ENCODE measurements at places on chromosomes 13 and 19.

DNA sequence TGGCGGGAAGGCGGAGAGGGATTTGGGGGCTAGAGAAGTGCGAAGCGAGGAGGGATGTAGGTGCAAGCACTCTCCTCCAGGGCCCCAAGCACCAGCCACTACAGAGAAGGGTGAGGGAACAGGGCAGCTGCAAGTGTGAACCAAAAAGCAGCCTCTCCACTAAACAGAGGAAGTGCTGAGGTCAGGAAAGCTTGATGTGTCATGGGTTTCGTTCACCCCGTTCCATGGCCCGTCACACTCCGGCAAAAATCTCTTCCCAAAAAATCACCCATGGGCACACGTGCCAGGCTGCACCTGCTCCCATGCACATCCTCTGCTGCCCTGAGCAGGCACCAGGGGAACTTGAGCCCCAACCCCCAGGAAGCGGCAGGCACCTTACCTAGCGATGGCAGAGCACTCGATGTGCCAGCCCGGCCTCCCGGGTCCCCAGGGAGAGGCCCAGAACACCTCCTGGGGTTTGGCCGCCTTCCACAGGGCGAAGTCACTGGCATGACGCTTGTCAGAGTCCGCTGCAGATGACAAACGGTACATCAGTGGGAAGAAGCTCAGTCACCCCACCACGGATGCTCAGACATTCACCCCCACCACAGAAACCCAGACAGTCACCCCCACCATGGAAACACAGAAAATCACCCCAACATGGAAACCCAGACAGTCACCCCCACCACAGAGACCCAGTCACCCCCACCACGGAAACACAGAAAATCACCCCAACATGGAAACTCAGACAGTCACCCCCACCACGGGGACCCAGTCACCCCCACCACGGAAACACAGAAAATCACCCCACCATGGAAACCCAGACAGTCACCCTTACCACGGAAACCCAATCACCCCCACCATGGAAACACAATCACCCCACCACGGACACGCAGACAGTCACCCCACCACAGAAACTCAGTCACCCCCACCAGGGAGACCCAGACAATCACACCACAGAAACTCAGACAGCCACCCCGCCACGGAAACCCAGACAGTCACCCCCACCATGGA is 29.0 kb downstream of the CARS2 start:
- DNase-seq = no peak

- no peak for DNase-seq
These were observed 168.9 kb downstream of the UQCRFS1 start for GRCh38 chr19:29044037-29044436.

- no peak for DNase-seq
These were observed 2.6 kb downstream of the REXO1 start for GRCh38 chr19:1845642-1846041.

DNA sequence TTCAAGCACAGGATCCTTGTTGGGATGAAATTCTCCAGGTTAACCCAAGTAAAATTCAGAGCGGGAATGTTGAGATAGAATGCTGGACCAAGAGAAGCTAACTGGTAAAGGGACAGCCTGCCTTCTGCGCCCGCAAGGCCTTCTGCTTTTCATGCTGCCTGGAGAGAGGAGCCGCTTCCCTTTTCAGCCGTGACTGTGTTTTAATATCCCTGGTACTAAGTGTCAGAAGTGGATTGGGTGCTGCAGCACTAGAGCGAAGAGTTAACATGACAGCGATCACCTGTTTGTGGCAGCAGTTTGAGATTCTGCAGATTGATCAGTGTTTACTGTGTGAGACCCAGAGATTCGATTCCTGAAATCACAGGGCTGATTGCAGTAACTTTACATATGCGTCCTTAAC is 197.4 kb upstream of the ZNF536 start:
- DNase-seq = no peak

DNA sequence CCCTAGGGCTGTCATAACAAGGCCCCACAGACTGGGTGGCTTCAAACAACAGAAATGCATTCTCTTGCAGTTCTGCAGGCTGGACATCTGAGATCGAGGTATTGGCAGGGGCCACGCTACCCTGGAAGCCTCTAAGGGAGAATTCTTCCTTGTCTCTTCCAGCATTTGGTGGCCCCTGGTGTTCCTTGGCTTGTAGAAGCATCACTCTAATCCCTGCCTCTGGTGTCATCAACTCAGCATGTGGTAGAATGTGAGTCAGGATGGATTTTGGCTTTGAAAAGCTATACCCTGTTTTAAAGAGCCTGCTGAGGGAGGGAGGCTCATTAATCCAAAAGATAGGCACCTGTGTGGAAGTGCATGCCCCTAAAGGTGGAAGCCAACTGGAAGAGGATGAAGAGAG is 7.9 kb upstream of the GGACT start:
- DNase-seq = no peak

GRCh38 chr13:59877933-59878332 is 285.8 kb downstream of the DIAPH3 start:
- no peak for DNase-seq

DNA sequence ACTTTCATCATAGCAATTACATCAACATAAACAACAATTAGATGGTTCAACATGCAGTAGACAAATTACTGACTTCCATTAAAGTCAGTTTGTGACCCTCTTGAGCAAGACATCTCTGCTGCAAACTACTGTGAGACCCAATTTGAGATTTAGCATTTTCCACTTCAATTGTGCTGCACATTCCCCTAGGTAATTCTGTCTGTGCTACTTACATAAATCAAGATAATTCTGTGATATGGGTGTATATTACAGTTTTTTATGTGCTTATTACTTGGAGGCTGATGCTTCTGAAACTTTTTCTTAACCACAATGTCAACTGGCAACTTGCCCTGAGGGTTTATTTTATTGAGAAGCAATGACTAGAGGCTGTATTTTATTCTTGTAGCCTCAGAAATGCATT is 1714.4 kb downstream of the OLFM4 start:
- peak; percentile 91 for DNase-seq

DNA sequence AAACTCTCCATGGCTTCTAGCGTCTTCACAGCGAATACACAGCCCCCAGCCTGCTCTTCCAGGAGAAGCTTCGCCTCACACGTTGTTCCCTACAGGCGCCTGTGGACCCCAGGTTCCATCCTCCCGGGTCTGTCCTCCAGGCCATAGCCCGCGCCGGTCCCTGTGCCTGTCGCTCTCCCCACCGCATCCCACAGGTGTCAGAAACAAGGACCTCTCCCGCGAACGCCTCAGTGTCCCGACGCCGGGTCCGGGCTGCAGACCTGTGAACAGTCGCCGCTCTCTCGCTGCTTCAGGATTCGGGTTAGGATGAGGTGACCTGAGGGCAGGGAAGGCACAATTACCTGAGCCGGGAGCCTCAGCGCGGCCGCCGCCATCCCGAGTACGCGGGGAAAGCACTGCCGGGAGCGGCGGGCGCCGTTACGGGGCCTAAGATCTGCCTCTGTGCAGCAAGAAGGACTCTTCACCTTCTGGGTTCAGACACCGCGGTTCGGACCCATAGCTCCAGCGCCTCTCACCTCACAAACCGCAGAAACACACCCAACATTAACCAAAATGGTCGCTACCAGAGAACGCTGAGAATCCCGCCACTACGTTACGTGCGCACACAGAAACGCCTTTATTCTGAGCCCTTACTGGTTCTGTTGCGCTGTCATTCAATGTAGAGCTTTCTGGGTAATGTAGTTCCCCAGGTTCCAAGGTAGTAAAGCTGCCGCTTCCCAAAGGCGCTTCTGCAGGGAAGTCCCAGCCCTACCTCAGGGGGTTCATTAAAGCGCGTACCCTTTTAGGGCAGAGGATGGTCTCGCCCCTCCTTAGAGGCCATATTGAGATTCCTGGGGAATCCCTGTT is at the start of gene ZNF418:
ZNF418 (minus strand) TSS at position 583 of the 846 bp plus-strand sequence. CDS start 1,580 bp downstream, outside the sequence.
- DNase-seq = no peak

- no peak for DNase-seq
These were observed 19.1 kb downstream of the TEX29 start for GRCh38 chr13:111339366-111340143.

- no peak for DNase-seq
These were observed 1.8 kb downstream of the TEX29 start for GRCh38 chr13:111322001-111322915.

- DNase-seq = peak; percentile 76
These were observed at the start of gene FARP1 for GRCh38 chr13:98142380-98143156. FARP1 (plus strand) TSS chr13:98143094; CDS start chr13:98213243, 70,149 bp downstream.

- DNase-seq = no peak
These were observed 14.0 kb upstream of the ZNF491 start for GRCh38 chr19:11784356-11784755.

DNA sequence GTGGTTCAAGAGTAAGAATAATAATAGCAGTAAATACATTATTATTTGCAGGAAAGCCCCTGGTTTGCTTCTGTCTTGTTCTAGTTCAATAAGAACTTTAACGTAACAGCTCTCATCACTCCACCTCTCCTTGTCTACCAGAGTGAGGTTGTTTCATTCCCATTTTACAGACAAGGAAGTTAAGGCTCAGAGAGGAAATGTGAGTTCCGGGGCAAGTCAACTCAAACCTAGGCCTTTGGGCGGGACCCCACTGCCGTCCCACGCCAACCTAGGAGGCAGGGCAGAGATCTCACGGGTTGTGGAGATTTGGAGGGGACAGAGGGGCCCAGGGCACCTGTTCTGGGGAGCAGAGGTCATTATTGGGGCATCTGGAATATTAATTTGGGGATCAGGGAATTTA is 1.5 kb downstream of the MAP4K1 start:
- no peak for DNase-seq

DNA sequence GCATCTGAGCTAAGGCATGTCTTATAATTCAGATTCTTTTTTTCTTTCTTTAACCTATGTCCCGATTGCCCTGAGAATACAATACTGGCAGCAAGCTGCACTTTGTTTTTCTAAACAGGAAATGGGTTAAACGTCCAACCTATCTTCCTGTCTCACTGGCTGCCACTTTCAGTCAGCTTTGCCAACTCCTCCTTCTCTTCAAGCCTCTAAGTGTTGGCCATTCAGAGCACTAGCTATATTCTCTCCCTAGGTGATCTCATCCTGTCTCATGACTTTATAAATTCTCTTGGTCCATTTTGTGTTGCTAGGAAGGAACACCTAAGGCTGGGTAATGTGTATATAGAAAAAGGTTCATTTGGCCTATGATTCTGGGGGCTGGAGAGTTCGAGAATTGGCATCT is 109.5 kb upstream of the TSC22D1 start:
- DNase-seq = no peak

DNA sequence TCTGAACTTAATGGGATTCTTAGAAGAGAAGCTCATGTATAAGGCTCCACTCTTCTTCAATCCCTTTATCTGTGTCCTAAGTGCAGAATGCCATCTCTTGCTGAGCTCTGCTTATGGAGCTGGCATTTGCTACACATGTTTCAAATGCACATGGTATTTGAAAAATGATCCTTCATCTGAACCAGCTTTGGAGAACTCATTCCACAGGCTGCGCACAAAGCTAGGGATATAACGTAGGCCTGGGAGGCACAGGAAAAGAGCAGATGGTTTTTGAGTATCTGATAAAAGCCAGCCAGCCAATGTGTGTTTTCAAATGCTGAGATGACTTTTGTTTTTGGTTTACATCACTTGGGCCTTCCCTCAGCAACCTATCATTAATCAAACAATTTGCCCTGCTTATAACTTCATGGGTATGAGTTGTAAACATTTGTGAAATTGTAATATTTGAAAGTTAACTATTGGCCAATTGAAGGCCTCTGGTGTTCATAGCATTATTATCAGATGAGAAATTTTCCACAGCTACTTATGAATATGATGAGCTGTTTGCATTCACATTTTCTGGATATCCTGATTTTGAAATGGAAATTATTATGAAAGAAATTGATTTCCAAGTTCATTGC is 729.0 kb downstream of the FGF9 start:
- no peak for DNase-seq

DNA sequence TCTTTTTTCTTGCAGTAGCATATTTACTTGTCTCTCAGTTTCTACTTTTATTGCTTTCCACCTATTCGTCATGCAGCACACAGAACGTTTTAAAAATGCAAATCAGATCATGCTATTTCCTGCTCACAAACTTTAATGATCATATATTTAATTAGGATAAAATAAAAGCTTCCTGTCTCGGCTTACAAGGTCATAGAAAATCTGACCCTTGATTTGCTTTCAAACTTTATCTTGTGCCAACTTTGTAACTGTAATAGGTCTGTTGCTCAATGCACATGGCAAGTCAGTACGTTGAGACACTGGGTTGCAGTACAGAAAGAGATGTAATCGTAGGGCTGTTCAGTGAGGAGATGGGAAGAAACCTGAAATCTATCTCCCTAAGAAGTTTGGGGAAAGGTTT is 95.6 kb upstream of the CSNK1A1L start:
- no peak for DNase-seq

DNA sequence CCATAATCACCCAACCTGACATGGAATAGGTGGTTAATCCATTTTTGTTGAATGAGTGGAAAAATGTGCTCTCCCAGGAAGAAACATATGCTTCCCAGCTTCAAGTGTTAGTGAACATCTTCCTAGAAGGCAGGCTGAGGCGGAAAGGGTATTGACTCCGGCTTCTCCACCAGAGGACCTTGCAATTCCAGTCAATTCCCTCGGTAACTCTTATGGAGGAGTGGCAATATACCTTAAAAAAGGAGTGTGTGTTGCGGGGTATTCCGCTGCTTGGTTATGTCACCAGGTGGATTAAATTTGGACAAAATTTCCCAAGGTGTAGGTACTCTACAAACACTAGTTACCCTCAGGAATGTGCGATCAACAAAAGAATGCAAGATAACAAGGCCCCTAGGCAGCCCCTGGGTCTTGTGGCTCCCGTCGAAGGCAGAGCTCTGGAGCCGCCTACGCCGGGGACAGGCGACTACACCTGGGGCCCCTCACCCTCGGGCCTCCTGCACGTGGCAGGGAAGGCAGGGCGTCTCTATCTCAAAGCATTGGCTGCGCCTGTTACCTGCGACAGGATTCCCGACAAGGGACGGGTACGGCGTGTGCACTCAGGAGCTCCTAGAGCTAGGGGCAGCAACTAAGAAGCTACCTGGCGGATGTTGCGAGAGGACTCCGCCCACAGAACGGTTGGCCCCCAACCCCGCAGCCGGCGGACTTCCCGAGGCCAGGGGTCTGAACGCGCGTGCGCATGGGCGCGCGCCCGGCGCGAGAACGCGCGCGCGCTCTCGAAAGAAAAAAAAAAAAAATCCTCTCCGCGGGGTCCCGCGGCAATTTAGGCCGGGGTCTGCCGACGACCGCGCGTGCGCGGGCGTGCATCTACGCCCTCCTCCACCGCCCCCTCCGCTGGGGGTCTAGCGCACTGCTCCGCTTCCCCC is at the start of gene WDR87:
WDR87 (minus strand) TSS at position 649 of the 923 bp plus-strand sequence. CDS start 8,355 bp downstream, outside the sequence.
- DNase-seq = no peak

GRCh38 chr19:3351702-3352447 is 14.5 kb upstream of the NFIC start:
- no peak for DNase-seq

DNA sequence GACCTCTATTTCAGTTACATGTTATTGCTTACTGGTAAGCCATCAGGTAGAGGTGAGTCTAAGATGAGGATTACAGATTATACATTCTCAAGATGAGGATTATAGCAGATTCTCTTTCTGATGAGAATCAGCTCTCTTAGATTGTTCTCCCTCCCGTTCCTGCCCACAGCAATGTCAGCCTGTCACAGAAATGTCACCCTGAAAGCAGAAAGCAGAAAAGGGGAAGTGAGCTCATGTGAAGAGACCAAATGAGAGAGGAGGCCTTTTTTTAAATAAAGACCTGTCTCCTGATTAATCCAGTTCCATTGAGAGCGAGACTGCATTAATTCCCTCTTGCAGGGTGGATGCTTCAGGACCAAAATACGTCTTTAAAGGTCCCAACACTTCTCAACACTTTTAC is 445.6 kb downstream of the KCTD12 start:
- no peak for DNase-seq
